ENCODE measurements at places on chromosomes 1 and 21. TPM values are rescaled to one million over a fixed set of nuclear protein-coding genes. Genes with fewer than 3 reads are reported as not detected.

The OR2T33 gene
- total RNA-seq = not detected

The HSD3B1 gene
- total RNA-seq = not detected

The GPR25 gene
- total RNA-seq = not detected

The FMO3 gene
- total RNA-seq = not detected

The LCE2C gene
- total RNA-seq = not detected

The PDZK1IP1 gene
- total RNA-seq = 11.2 TPM

The TAF5L gene
- 24.9 TPM for total RNA-seq

The CYP4Z1 gene
- not detected for total RNA-seq

The MRPS15 gene
- 80.9 TPM for total RNA-seq

The EXO1 gene
- total RNA-seq = 24.7 TPM

The KRTAP7-1 gene
- not detected for total RNA-seq

The FAM167B gene
- 0.59 TPM for total RNA-seq

The TTC24 gene
- total RNA-seq = not detected

The IFNAR2 gene
- total RNA-seq = 12.9 TPM

The OR2T12 gene
- total RNA-seq = not detected

The LRIG2 gene
- 3.9 TPM for total RNA-seq

The CFAP107 gene
- total RNA-seq = not detected

The OLIG1 gene
- not detected for total RNA-seq

The STIL gene
- total RNA-seq = 10.3 TPM

The SPRR2F gene
- not detected for total RNA-seq

The PTPN22 gene
- total RNA-seq = not detected

The EDN2 gene
- 18.3 TPM for total RNA-seq

The EVA1C gene
- 44.3 TPM for total RNA-seq

The LCE6A gene
- not detected for total RNA-seq

The FAM72B gene
- total RNA-seq = 3.9 TPM

The OR2W3 gene
- not detected for total RNA-seq

The BACE2 gene
- total RNA-seq = 21.5 TPM

The LAPTM5 gene
- total RNA-seq = 0.16 TPM

The MMP23B gene
- total RNA-seq = 1.5 TPM

The CLDN17 gene
- total RNA-seq = not detected

The MANEAL gene
- total RNA-seq = 26.9 TPM

The LRRC38 gene
- not detected for total RNA-seq

The IFNAR1 gene
- total RNA-seq = 17.3 TPM

The S100A5 gene
- total RNA-seq = 0.88 TPM

The SLC25A34 gene
- 0.48 TPM for total RNA-seq

The SYTL1 gene
- 0.56 TPM for total RNA-seq

The RAB29 gene
- total RNA-seq = 10.6 TPM

The KRTAP10-12 gene
- total RNA-seq = not detected

The RGS13 gene
- not detected for total RNA-seq

The ECM1 gene
- total RNA-seq = 1.8 TPM

The HMCN1 gene
- total RNA-seq = 0.42 TPM

The RNF223 gene
- 0.27 TPM for total RNA-seq

The CFHR1 gene
- 0.23 TPM for total RNA-seq

The BOLA1 gene
- total RNA-seq = 26.3 TPM

The GBP6 gene
- not detected for total RNA-seq

The SLC44A3 gene
- 1.9 TPM for total RNA-seq

The SLC35F3 gene
- 5.4 TPM for total RNA-seq

The OR6K3 gene
- total RNA-seq = not detected

The KCNK2 gene
- total RNA-seq = 0.16 TPM

The CLDN8 gene
- not detected for total RNA-seq

The KCNK1 gene
- 21.2 TPM for total RNA-seq

The GUCA2A gene
- total RNA-seq = not detected

The SLC19A2 gene
- total RNA-seq = 7.3 TPM

The A3GALT2 gene
- not detected for total RNA-seq

Data from A549 treated with ZK216348 at 1 μM for 4 hours (cell line).